ENCODE measurements at places on chromosomes 2 and 18.

- DNase-seq: no peak
Observed at GRCh38 chr18:62018034-62018758, 125.4 kb upstream of the RNF152 start.

DNA sequence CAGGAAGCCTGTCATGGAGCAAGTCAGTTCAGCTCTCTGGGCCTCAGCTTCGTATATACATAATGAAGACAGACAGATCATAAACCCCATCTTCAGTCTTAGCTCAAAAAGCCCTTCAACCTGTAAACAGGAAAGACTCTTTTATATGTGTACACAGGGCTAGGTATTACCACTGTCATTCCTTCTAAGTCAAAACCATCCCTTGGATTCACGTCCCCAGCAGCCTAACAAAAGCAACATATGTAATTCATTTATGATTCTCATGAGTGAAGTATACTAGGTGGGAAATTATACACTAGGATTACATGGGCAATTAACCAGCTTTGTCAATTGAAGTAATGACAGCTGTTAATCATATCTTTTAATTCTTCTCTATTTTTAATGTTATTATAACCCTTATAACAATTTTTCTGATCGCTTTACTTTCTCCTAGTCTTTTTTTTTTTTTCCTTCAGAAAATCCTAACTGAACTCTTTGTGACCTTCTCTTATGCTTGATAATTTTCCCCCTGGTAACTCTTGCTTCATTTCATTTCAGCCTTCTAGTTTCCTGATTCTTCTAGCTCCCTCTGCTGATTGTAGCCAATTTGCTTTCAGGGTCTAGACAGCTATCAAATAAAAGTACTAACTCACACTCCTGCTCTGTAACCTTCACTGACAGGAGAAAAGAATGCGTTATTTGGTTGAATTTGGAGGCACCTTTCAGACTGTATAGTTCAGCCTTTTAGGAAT lies 99.7 kb downstream of the RBM43 start:
- no peak for DNase-seq

DNA sequence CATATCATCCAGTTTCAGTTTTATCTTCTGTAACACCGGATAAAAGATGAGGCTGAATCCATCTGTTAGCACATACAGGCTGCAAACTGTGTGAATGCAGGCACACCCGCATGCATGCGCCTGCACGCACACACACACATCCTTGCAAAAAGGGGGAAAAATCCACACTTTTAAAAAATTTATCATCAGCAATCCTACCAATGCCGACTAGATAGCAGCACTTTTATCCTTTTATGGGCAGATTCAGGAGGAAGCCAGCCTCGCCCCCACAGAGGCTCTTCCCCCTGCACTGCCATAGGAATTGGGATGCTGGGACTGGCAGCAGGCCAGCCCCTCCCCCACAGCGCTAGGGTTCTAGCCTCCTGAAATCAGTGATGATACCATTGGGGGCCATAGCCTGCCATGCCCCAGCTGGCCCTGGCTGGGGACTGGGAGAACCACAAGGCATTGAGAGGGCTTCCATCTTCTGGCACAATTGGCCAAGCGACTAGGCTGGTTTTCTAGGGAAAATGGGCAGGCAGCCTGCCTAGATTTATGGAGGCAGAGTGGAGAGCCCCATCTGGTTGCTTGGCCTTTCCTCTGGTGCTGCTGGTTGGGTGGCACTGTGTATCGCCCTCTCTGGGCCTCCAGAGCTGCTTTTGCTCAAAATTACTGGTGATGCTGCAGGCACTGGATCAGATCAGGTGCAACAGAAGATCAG lies 25.5 kb downstream of the CYRIA start:
- no peak for DNase-seq

GRCh38 chr2:41283079-41283775 lies 764.6 kb upstream of the PKDCC start:
- DNase-seq: no peak

GRCh38 chr18:76997951-76998808 lies 134.4 kb downstream of the MBP start:
- DNase-seq: no peak

- DNase-seq: no peak
Observed at GRCh38 chr2:39513641-39514094, 76.6 kb upstream of the MAP4K3 start.

DNA sequence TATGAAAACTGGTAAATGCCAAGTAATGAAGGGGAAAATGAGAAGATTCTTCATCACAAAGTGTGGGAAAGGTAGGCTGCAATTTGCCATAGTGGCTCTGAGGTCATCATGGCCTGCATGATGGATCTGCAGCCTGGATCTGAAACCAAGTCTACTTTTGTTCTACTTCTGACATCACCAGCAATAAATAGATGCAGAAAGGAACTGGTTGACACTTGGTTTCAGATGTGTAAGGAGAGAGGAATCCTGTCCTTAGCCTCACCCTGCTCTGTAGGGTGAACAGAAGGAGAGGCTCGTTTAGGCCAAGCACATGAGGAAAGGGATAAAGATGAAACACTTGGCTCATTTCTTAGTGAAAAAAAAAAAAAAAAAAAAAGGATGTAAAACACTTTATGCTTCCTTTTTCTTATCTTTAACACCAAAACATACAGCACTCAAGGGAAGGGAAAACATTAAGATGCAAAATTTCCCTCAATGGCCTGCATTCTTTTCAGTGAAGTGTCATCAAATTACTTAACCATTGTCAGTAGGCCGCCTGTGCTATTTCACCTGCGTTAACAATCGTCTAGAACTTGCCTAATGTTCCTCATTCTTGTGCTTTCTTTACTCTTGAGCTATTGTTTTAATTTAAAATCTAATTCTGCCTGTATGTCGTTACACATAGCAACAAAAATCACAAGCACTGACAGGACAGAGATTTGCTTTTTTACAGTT lies 3.9 kb downstream of the NEB start:
- DNase-seq: no peak

- DNase-seq: no peak
Observed at GRCh38 chr2:160491911-160492371, 1.7 kb downstream of the RBMS1 start.

- no peak for DNase-seq
Observed at GRCh38 chr2:42961385-42961811, 169.0 kb upstream of the HAAO start.

DNA sequence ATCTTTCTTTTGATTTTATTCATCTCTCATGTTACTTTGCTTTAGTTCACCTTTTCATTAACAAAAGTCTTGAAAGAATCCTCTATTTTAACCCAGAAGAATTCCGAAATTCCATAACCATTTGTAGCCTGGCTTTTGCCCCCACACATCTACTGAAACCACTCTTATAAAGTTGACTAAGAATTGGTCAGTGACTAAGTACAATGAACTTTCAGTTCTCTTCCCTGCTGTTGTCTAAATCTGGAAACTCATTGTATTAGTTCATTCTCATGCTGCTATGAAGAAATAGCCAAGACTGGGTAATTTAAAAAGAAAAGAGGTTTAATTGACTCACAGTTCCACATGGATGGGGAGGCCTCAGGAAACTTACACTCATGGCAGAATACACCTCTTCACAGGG lies 49.9 kb upstream of the PNPT1 start:
- no peak for DNase-seq

DNA sequence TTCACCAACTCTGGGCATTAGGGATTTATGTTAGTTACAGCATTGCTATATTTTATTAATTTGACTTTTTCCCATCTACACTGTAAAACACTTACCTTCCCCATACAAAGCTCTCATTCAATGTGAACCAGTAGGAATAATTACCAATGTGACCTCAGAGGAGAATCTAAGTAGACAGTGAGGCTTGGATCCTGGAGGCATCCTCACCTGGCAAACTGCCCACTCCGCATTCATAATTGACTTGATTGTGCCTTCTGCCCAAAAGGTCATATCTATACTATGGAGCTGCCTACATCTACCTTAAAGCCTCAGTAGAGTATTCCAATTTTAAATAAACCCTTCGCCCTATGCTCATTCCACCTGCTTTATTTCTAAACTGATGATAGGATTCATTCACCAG lies 45.4 kb upstream of the SCN1A start:
- no peak for DNase-seq

- DNase-seq: no peak
Observed at GRCh38 chr18:46096651-46097300, 1.3 kb downstream of the ATP5F1A start.

- no peak for DNase-seq
Observed at GRCh38 chr2:206858687-206859329, 80.5 kb upstream of the CPO start.

- no peak for DNase-seq
Observed at GRCh38 chr18:34003687-34004086, 221.0 kb downstream of the NOL4 start.

DNA sequence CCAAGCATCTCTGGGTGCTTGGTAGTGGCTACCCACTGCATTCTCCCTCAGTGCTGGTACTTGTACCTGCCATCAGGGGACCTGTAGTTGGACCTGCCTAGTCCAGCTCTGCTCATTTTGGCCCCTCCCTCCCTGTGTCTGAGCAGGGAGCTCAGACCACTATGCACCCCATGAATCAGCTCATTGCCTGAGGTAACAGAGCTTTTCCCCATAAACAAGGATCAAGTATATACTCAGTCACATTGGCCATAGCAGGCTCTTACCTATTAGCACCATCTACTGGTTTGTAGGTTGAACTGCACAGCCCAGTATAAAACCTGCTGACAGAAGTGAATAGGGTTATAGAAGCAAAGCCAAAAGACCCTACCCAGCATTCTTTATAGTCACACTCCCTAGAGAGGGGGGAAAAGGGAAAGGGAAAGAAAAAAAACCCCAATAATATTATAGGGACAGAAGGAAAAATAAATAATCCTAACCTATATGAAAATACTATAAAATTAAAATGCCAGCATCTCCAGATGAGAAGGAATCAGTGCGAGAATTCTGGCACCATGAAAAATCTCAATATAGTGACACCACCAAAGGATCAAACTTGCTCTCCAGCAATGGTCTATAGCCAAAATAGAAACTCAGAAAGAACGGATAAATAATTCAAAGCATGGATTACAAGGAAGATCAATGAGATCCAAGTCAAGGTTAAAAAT lies 6.9 kb upstream of the FLACC1 start:
- DNase-seq: peak; percentile 9

- peak; percentile 35 for DNase-seq
Observed at GRCh38 chr2:105438104-105438929, 39.5 kb upstream of the FHL2 start.

DNA sequence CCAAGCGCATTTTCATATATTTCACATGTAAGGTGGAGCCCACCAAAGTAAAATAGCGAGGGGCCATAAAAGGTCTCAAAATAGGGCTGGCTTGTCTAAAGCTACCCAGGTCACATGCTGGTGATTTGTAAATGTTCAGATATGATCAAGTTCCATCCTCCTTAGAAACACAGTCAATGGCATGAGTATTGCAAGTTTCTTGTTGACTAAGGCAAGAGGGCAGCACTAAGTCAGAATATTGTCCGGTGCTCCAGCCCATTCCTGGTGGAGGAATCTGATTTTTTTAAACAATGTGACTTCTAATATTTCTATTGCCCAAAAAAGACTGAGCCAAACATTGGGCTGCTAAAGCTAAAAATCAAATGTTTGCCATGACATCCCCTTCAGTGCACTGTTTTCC lies 85.1 kb downstream of the LAMA1 start:
- no peak for DNase-seq

DNA sequence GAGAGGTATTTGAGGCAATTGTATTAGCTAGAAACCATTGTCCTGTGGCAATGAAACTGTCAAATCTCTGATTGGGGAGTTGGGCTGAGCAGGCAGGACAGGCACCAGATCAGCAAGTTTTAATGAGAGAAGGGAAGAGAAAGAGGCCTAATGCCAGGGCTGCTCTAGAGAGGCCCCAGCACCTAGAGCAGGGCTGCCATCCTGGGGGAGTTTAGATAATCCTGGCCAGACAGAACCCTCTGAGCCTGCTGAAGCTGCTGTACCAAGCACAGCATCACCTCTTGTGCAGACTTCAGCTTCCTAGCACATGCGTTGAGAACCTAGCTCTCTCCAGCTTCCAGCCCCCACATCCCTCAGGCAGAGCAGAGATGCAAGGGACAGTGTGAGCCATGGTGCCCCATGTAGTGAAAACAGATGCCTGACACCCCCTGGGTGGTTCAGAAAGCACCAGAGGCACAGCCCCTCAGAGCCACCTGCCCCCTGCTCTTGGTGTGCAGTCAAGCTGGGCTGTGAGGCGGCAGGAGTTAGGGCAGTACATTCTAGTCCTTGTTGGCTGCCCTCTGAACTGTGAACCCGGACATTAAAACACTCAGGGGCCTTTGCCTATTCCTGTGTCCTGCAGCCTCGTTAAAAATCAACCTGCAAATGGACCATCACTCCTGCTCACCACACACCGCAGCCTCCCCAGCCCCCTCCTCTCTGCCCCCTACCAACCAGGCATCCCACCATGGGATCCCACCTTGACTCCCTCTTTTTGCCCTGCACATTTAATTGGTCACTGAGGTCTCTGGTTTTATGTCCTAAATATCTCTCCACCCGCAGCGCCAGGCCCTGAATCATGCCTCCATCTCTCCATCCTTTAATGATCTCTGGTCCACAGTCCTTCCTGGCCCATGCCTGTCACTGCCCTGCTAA lies 52.7 kb downstream of the ADD2 start:
- DNase-seq: no peak

- no peak for DNase-seq
Observed at GRCh38 chr18:27314996-27315395, 129.9 kb upstream of the CHST9 start.

DNA sequence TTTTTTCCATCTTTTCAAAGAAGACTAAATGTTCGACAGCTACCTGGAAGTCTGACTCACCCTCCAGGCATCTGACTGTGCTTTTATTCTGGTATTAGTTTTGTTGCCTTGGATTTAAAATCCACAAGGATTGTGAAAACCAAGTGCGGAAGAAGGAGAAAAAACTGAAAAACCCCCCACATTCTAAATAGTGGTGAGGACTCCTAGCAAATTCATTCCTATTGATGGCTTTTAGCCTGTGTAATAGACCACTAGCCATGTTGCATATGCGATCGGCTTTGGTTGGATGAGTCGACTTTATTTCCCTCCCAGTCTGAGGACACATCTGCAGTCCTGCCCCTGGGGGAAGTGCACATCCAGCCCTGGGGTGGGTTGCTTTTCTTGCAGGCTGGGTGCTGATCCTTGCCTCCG lies 16.9 kb downstream of the LDLRAD4 start:
- DNase-seq: no peak

DNA sequence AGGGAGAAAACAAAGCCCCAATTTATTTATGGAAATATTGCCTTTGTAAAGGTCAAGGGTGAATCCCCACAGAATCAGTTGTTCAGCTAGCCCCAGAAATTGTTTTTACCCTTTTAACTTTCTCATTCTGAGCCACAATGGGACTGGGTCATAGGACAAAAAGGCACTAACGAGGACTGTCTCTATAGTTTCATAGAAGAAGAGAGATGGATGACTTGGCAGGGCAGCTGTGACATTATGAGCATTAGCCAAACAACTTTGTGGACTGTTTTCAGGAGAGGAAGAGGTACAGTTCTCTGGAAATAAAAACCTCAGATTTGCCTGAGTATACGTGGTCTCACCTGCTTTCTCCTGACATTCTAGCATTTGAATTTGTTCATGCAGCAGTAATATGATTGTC lies 1155.8 kb upstream of the CHAC2 start:
- no peak for DNase-seq

DNA sequence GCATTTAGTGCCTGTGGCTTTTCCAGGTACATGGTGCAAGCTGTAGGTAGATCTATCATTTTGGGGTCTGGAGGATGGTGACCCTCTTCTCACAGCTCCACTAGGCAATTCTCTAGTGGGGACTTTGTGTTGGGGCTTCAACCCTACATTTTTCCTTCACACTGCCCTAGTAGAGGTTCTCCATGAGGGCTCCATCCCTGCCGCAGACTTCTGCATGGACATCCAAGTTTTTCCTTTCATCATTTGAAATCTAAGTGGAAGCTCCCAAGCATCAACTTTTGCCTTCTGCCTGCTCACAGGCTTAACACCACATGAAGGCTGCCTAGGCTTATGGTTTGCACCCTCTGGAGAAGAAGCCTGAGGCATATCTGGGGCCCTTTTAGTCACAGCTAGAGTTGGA lies 492.7 kb downstream of the PIK3C3 start:
- no peak for DNase-seq

Measured in DMS79 treated with DMSO at 0.1 percent for 48 hours (cell line).